ENCODE measurements at places on chromosomes 13 and 19.

GRCh38 chr13:100532836-100533435, 55.7 kb downstream of the GGACT start:
- DNase-seq = no peak

- no peak for DNase-seq
Measured at GRCh38 chr19:39112338-39112890, 13.2 kb upstream of the PAK4 start.

DNA sequence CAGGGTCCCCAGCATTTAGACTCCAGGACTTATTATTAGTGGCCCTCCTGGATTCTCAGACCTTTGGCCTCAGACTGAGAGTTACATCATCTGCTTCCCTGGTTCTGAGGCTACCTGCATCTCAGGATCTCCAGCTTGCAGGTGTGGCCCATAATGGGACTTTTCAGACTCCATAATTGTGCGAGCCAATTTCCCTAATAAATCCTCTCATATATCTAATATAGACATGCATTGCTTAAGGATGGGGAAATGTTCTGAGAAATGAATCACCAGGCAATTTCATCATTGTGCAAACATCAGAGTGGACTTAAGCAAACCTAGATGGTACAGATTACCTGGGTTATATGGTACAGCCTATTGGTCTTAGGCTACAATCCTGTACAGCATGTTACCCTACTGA, 116.5 kb upstream of the FBXL3 start:
- DNase-seq = no peak

- DNase-seq = peak; percentile 63
Measured at GRCh38 chr19:2164020-2164998, 576 bp downstream of the DOT1L start.

Data from hypothalamus (tissue), 51 donors.